ENCODE measurements at places on chromosomes 7 and 10.

- DNase-seq = no peak
Measured at GRCh38 chr7:132103718-132104117, 472.6 kb downstream of the PLXNA4 start.

GRCh38 chr7:157309988-157310668 lies 26.7 kb upstream of the DNAJB6 start:
- no peak for DNase-seq

GRCh38 chr7:131196803-131197202 lies 130.9 kb upstream of the MKLN1 start:
- no peak for DNase-seq

GRCh38 chr7:106626376-106627164 lies 34.4 kb downstream of the CCDC71L start:
- no peak for DNase-seq

DNA sequence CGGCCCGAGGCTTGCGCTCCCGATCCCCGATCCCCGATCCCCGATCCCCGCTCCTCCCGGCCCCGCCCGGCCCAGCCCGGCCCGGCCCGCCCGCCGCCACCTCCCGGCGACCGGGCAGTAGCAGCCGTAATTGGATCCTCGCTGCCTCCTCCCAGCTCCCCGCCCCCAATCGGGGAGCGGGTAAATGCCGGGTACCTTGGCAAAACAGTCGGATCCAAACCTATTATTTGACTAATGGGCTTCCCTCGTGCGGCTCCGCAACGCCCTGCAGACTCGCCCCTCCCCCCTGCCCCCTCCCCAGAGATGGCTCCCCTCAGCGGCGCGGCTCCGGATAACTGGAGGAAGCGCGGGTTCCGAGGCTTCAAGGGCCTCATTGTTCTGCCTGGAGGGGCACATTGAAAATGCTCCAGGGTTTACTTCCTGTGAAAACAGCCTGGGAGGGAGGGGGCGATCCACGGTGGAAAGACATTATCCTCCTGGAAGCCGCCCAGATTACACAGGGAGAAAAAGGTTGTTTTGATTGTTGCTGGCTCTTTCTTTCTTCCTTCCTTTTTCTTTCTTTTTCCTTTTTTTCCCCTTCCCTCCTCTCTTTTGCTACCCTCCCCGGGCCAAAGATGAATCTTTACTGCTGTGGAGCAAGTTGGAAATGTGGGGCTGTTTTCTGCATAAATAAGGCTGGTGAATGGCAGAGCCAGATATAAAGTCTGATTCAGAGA lies 94.7 kb upstream of the ZMIZ1 start:
- DNase-seq = peak; percentile 85

GRCh38 chr10:84004221-84004620 lies 135.1 kb upstream of the GHITM start:
- no peak for DNase-seq

- peak; percentile 98 for DNase-seq
Measured at GRCh38 chr10:78407009-78407711, 373.5 kb downstream of the RPS24 start.

GRCh38 chr7:146720195-146720594 lies 603.6 kb downstream of the CNTNAP2 start:
- no peak for DNase-seq

DNA sequence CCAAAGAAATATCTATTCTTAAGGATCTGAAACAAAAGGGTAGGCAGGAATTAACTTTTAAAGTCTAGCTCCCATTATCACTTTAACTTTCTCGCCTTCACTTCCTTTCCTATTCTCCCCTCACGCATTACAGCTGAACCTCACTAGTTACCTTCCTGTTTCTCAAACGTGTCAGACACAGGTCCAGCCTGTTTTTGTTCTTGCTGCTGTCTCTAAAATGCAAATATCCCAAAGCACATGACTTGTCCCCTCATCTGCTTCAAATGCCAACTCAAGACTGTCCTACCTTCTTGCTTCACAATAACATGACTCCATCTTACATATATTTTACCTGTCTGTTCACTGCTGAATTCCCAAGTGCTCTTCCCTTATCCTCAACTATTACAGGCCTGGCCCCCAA lies 17.6 kb downstream of the ZDHHC6 start:
- no peak for DNase-seq

DNA sequence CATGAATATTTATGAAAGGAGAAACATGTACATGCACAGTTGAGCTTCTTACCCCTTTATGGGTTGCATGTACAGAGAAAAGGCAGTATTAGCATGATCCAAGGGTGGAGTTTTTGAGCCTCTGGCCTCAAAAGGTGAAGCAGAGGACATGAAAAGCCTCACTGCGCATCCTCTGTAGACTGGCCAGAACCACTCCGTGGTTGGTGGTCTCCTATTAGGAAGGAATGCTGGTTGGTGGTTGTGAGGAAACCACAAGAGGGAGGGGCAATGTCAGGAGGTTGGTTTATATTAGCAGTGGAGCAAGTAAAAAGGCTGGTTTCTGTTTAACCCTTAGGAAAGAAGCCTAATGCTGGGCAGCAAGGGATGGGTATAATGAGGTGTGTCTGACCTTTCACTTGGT lies 37.5 kb downstream of the AHCYL2 start:
- DNase-seq = no peak

DNA sequence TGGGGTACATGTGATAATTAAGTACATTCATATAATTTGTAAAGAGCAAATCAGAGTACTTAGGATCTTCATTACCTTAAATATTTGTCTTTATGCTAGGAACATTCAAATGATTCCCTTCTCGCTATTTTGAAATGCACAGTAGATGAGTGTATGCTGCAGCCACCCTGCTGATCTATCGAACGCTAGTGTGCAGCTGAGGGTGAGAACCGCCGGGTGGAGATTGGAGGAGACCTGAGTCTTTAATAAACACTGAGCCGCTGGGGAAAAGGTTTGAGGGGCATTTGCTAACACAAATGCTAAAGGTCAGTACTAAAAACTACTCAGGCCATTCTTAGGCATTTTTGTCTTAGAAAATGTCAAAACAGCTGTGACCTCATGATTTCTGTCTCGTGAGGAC lies 148.0 kb downstream of the DPP6 start:
- DNase-seq = no peak

DNA sequence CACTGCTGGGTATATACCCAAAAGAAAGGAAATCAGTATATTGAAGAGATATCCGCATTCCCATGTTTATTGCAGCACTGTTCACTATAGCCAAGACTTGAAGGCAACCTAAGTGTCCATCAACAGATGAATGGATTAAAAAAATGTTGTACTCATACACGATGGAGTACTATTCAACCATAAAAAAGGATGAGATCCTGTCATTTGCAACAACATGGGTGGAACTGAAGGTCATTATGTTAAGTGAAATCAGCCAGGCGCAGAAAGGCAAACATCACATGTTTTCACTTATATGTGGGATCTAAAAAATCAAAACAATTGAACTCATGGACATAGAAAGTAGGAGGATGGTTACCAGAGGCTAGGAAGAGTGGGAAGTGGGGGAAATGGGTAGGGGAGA lies 19.3 kb downstream of the NRCAM start:
- DNase-seq = no peak

GRCh38 chr7:129615018-129615417 lies 3.5 kb downstream of the NRF1 start:
- DNase-seq = no peak

DNA sequence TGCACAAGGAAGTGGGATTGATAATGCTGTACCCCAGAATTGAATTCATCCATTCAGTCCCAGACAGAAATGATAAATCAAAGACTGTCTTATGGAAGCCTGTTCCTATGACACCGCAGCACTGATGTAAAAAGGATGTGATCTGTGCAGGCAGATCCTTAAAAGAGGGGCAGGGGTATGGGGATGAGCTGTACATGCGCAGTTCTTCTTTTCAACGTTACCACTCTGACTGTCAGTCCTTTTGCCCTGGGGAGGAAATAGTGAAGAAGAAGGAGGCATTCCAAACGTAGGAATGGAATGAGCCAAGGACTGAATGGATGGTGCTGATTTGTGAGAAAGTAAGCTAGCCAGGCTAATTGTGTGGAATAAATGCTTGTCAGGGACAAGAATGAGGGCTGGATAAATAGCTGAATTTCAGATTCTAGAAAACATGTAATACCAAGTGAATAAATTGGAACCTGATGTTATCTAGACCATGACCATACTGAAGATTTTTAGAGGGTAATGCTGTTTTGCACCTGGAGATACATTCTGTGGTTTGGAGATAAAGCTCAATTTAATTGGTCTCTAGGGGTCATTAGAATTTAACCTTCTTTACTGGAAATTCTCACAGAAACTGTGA lies 509.3 kb downstream of the SORCS3 start:
- no peak for DNase-seq

- DNase-seq = no peak
Measured at GRCh38 chr7:155815332-155816191, 3.3 kb upstream of the SHH start.

DNA sequence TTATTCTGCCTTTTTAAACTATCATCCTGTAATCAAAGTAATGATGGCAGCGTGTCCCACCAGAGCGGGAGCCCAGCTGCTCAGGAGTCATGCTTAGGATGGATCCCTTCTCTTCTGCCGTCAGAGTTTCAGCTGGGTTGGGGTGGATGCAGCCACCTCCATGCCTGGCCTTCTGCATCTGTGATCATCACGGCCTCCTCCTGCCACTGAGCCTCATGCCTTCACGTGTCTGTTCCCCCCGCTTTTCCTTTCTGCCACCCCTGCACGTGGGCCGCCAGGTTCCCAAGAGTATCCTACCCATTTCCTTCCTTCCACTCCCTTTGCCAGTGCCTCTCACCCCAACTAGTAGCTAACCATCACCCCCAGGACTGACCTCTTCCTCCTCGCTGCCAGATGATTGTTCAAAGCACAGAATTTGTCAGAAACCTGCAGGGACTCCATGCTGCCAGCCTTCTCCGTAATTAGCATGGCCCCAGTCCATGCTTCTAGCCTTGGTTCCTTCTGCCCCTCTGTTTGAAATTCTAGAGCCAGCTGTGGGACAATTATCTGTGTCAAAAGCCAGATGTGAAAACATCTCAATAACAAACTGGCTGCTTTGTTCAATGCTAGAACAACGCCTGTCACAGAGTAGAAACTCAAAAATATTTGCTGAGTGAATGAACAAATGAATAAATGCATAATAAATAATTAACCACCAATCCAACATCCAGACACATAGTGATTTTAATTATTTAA lies 151.7 kb downstream of the EGFR start:
- DNase-seq = no peak

- no peak for DNase-seq
Measured at GRCh38 chr7:100572281-100572948, 1.3 kb downstream of the SAP25 start.

DNA sequence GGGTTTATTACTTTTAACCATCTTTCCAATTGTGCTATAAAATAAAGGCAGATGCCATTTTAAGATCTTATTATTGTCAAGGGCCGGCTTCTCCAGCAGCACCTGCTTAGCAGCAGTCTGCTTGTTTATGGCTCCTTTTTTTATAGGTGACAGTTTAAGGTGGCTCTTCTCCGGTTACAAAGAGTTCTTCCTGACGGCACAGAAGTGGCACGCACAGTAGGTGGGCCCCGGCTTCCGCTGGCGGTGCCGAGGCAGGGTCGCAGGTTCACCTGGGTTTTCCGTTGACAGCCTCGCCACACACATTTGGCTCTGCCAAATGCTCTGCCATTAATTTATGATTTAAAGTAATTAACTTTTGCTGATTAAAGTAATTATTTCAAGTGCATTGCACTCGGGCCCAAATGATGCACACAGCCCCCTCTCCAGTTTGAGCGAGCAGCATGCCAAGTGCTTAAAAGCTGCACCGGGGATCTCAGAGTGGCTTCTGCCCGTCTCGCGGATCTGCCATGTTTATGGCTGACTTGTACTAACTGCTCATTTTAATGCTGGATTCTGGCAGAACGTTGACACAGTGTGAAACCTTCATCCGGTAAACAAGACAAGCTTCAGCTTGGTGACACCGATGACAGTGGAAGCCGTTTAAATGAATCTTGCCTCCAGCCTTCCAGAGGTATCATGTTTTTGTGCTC lies 355.1 kb upstream of the MKI67 start:
- DNase-seq = no peak

DNA sequence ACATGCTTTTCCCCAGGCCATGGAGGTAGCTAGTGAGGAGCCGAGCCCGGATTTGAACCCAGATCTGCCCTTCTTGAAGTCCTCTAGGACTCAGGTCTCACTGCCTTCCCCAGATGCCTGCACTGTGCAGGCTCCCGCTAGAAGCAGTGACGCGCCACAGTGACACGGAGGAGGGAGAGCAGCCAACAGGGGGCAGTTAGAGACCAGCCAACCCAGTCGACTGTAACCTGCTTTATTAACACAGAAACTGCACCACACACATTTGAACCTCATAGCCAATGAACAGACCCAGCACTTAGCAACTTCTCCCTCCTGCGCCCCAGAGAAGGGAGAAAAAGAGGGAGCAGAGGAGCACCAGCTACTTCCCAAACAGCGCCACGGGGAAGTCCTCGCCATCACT lies 27.4 kb downstream of the PILRA start:
- DNase-seq = peak; percentile 60

All from SK-N-DZ (cell line).